ENCODE measurements at places on chromosomes 1 and 21. TPM values are rescaled to one million over a fixed set of nuclear protein-coding genes. Genes with fewer than 3 reads are reported as not detected.

DNA sequence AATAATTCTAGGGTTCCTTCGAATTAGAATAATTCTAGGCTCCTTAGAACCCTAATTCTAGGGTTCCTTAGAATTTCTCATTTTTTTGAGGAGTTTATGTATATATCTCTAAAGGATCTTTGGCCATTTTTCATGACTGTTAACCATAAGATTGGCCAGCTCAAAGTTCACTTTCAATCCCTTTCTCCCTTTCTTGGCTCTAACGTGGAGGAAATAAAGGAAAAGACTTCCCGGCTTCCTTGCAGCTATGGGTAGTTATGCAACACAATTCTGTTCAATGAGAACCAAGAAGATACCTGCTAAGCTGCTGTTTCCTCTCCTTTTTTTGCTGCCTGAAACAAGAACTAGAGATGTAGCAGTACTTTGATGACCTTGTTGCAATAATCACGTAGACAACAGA is 27.2 kb downstream of the SLC35A3 start:
- no peak for ATAC-seq

GRCh38 chr1:50488876-50489275 is 65.6 kb upstream of the DMRTA2 start:
- no peak for ATAC-seq

DNA sequence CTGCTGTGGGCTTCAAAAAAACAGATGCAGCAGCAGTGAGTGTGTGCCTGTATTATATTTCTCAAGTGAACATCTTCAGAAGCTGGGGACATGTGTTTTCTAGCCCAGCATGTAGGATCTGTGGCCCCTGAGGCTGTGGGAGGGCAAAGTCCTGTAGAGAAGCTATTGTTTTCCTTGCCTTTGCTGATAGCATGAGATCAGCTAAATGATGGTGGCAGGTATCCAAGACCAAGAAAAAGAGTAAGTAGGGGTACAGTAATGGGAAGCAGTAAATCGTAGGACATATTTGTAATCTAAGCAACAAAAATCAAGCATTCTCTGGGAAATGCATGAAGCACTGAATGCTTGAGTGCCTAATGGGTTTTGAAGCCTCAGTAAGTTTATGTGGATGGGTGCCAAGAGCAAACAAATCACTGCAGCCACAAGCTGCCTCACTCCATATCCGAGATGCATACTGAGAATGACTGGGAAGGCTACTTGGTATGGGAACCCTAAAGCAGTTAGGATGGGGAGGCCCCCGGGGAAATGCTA is 98.3 kb downstream of the CD58 start:
- ATAC-seq, result peak; percentile 82

- no peak for ATAC-seq
Observed at GRCh38 chr1:229226796-229227195, 44.1 kb upstream of the RAB4A start.

DNA sequence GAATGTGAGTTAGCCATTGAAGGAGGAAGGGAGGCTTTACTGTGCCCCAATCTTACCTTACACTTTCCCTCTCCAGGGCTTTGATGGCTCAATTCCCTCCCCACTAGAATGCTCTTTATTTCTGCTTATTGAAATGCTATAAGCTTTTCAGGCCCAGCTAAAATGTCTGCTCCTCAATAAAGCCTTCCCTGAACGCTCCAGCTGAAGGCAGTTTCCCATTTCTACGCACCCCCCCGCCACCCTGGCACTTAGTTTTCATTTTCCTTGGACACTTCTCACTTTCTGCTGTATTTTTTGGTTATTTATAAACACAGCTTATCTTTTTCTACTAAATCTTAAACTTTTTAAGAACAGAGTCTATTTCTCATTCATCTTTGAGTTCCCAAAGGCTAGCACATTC is 7.1 kb upstream of the TMEM167B start:
- peak; percentile 34 for ATAC-seq

DNA sequence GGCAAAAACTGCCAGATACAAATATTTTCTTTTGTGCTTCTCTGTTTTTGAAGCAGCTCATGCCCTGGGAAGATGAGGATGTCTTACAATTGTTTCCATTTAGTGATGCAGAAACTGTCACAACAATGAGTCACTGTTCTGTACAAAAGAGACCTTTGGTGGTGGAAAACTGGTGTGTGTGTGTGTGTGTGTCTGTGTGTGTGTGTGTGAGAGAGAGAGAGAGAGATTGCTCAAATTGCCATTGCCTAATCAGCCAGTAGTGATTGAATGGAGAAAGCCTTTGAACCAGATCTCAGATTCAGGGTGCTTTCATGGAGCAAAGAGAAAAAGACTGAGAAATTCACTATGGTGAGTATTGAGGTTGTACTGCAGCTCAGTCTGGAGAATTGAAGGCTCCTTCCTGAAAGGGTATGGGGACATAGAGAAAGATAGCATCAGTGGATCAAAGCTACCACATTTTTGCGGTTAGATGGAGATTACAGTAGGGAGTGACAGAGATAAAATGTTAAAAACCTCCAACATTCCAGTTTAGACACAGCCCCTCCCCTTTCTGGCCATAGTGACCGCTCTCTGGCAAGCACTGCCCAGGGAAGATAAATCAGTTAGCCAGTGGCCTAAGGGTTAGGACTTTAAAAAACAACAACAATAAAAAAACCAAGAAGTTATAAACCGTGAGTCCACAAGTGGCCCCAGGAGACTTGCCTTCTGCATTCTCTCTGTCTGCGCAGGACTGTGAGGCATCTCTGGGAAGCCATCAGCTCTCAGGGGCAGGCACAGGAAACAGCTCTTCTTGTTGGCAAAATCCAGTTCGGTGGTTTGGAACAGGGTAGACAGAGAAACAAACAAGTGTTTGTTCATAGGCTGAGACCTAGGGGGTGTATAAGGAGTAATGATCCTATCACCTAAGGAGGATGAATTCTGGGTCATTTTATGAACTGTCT is 406.5 kb downstream of the DUSP10 start:
- peak; percentile 86 for ATAC-seq

- peak; percentile 77 for ATAC-seq
Observed at GRCh38 chr1:198699167-198700015, 60.6 kb downstream of the PTPRC start.

GRCh38 chr1:246210756-246211155 is 296.3 kb downstream of the SMYD3 start:
- ATAC-seq, result no peak

- ATAC-seq, result no peak
Observed at GRCh38 chr1:206967096-206967849, 3.0 kb downstream of the FCAMR start.

- peak; percentile 92 for ATAC-seq
Observed at GRCh38 chr1:23444104-23444533, 19.6 kb upstream of the TCEA3 start.

DNA sequence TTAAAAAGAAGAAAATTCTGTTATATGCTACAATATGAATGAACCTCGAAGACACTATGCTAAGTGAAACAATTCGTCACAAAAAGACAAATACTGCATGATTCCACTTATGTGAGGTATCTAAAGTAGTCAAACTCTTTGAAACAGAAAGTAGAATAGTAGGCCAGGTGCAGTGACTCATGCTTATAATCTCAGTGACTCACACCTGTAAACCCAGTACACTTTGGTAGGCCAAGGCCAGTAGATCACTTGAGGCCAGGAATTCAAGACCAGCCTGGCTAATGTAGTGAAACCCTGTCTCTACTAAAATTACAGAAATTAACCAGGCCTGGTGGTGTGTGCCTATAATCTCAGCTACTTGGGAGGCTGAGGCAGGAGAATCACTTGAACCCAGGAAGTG is 25.7 kb downstream of the EPHA10 start:
- no peak for ATAC-seq

DNA sequence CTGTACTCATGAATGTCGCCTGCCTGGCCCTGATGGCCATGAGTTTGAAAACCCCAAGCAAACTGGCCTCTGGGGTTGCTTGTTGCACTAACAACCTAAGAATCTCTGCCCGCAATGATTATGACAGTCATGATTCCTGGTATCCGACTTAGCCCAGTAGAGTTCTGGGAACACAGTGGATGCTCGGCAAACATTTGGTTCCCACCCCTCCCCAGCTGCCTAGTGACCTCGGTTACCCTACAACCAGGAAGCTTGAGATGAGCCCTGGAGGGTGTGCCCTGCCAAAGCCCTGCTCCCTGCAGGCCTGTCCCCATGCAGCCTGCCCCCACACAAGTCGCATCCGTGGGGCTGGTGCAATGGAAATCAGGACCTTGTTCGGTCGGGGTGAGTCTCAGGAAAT is 76.0 kb upstream of the ZBTB40 start:
- no peak for ATAC-seq

GRCh38 chr21:34088752-34089151 is 15.4 kb downstream of the MRPS6 start:
- ATAC-seq, result no peak

DNA sequence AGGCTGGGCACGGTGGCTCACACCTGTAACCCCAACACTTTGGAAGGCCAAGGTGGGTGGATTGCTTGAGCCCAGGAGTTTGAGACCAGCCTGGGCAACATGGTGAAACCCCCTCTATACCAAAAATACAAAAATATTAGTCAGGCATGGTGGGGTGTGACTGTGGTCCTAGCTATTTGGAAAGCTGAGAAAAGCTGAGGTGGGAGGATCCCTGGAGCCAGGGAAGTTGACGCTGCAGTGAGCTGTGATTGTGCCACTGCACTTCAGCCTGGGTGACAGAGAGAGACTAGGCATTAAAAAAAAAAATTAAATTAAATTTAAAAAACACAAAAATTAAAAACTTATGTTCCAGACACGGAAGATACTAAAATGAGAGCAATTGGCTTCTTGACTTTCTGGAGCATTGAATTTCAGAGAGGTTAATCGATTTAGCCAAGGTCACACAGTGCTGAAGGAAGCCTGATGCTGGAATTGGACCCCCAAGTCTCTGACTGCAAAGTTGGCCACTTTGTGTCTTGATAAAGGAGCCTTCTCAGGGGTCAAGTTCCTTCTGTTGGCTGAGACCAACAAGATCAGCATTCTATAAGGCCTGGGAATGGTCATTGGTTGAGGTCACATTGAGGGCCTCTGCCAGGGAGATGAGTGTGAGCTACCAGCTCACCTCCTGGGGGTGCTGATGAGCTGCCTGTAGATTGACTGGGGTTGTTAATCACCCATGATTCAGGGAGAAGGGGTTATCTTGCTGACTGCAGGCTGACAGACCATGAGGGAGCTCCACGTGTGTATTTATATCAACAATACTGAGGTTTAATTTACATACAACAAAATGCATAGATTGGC is 54.3 kb downstream of the RPS6KA1 start:
- no peak for ATAC-seq

- ATAC-seq, result no peak
Observed at GRCh38 chr1:109279615-109280278, 3.2 kb downstream of the PSRC1 start.

GRCh38 chr1:23619299-23620188 is 60.2 kb upstream of the ID3 start:
- ATAC-seq, result peak; percentile 77

- ATAC-seq, result no peak
Observed at GRCh38 chr21:39153373-39153772, 29.9 kb downstream of the PSMG1 start.

DNA sequence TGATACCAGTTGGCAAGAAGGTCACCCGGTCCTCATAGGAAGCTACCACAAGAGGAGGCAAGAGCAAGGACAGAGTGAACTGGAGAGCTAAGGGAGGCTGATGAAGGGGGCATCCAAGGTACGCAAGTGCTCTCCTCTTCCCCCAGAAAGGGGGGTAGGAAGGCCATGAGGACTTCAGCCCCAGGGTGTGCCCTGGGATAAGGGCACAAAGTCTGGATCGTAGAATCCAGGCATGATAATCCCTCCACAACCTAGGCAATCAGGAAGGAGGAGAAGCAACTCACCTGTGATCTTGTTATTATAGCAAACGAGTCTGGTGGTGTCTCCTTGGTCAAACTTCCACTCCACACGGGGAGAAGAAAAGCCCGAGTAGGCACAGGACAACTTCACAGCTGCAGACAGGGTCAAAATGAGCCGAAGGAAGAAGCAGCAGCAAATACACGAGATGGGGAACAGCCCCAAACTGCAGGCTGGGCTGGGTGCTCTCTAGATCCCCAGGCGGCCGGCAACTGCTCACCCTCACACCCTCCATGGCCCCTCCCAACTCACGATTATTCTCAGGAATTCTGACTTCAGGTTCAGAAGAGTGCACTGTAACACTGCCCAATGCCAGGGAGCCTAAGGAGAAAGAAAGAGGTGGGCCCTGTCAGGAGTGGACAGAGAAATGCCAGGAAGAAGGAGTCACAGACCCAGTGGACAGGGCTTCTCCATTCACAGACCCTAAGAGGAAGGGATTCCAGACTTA is 20.0 kb downstream of the F11R start:
- ATAC-seq, result peak; percentile 17

Gene SLC35F3
- total RNA-seq, result 0.71 TPM

Gene CFAP45
- 2.0 TPM for total RNA-seq

Gene LRRC7
- total RNA-seq, result 36.3 TPM

Gene S100A7
- not detected for total RNA-seq
